ENCODE measurements at places on chromosomes 7 and 10. TPM values are rescaled to one million over a fixed set of nuclear protein-coding genes. Genes with fewer than 3 reads are reported as not detected.

Gene JCAD
- total RNA-seq: 1.8 TPM

Gene AUTS2
- total RNA-seq: 39.8 TPM

Gene HMX2
- total RNA-seq: 0.15 TPM

Gene RADIL
- 0.54 TPM for total RNA-seq

Gene BLOC1S2
- total RNA-seq: 21.5 TPM

Gene PNLIPRP2
- 9.1 TPM for total RNA-seq

Gene CASTOR2
- 4.2 TPM for total RNA-seq

GRCh38 chr7:7664291-7664690 is 23.7 kb downstream of the UMAD1 start:
- H3K4me1 ChIP-seq: no peaks in the 10 kb centered on the region
- no peak for DNase-seq
- no peak overlapping the region for H3K27ac ChIP-seq
- no peaks in the 10 kb centered on the region for H3K36me3 ChIP-seq
- H3K4me3 ChIP-seq: no peak overlapping the region

- no peak overlapping the region for H3K4me3 ChIP-seq
- no peak for DNase-seq
- H3K4me1 ChIP-seq: no peaks in the 10 kb centered on the region
- no peak overlapping the region for H3K27ac ChIP-seq
- H3K27me3 ChIP-seq: peaks cover 4% of the 10 kb centered on the region
- no peaks in the 10 kb centered on the region for H3K36me3 ChIP-seq
Measured at GRCh38 chr7:45581271-45581780, 7.2 kb downstream of the ADCY1 start.

DNA sequence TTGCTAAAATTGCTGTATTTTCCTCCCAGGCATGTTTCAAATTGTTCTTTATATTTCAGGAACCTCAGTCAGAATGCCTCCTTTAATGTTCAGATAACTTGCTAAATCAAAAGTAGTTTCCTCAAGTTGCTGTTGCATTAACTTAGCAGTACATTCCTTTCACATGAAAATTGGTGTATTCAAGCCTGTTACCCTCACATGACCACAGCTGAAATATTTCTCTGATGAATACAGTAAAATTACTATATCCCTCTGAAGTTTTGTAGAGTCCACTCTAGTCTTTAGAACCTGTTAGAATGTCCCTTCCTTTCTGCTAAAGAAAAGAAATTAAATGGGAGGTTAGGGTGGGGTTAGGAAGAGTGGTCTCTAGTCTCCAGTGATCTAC is 24.5 kb upstream of the C1GALT1 start:
- no peaks in the 10 kb centered on the region for H3K4me1 ChIP-seq
- no peak for DNase-seq
- H3K27ac ChIP-seq: no peak overlapping the region
- H3K36me3 ChIP-seq: no peaks in the 10 kb centered on the region
- no peak overlapping the region for H3K4me3 ChIP-seq

GRCh38 chr7:130894146-130894908 is 160.3 kb upstream of the KLF14 start:
- no peak overlapping the region for H3K4me3 ChIP-seq
- H3K4me1 ChIP-seq: peaks cover 22% of the 10 kb centered on the region
- no peaks in the 10 kb centered on the region for H3K36me3 ChIP-seq
- H3K27me3 ChIP-seq: no peaks in the 10 kb centered on the region
- peak overlapping the region; percentile 37 for H3K27ac ChIP-seq

- no peaks in the 10 kb centered on the region for H3K27me3 ChIP-seq
- no peak overlapping the region for H3K27ac ChIP-seq
- DNase-seq: no peak
- no peaks in the 10 kb centered on the region for H3K36me3 ChIP-seq
- no peaks in the 10 kb centered on the region for H3K4me1 ChIP-seq
Measured at GRCh38 chr10:91493313-91493712, 83.2 kb downstream of the HECTD2 start.

DNA sequence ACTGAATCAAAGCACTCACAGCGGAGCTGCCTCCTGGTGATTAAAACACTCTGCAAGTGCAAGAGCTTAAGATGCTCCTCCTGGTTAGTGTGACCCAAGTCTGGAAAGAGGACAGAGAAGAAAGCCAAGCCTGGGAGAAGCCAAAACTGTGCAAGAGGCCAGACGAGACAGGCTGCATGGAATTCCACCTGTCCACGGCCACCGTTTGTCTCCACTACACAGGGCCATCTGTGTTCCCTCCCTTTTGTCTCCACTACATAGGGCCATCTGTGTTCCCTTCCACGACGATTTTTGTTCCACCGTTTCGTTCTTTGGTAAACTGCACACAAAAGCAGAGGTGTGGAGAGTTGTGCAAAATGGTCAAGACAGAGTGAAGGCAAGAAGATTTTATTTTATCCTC is 233.0 kb downstream of the DIP2C start:
- DNase-seq: no peak
- H3K4me3 ChIP-seq: no peak overlapping the region
- no peak overlapping the region for H3K27ac ChIP-seq

DNA sequence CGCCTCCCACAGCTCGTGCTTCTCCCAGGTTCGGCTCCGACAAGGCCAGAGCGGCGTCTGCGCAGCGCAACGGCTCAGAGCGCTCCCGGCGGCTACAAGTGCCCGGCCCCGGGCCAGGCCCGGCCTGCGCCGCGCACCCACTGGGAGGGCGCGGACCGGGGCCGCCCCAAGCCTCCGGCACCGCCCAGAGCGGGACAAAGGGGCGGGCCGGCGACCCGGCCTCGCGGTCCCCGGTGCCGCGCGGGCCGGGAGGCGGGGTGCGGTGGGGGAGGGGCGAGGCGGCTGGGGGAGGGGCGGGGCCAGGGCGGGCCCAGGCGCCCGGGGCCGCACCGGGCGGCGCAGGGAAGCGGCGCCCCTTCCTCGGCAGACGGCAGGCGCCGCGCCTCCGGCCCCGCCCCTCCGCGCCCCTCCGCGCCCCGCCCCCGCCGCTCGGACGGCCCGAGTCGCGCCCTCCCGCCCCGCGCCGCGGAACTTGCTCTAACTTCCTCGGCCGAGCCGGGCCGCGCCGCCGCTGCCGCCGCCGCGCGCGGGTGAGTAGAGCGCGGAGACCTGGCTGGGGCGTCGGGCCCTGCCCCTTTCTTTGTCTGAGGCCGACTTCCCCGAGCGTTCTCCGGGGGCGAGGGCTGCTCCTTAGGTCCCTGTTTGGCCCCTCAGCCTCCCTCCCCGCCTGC is at the start of gene TSPAN14:
TSS of gene TSPAN14 (plus strand) at position 469 of the 671 bp plus-strand sequence. CDS start 34,924 bp downstream, outside the sequence.
- peak within 1 kb of the TSS; percentile 91 for H3K4me3 ChIP-seq
- no peaks in the 10 kb centered on the region for H3K27me3 ChIP-seq
- peaks cover 20% of the 10 kb centered on the region for H3K4me1 ChIP-seq
- H3K27ac ChIP-seq: peak within 1 kb of the TSS; percentile 99
- no peaks in the 10 kb centered on the region for H3K36me3 ChIP-seq

DNA sequence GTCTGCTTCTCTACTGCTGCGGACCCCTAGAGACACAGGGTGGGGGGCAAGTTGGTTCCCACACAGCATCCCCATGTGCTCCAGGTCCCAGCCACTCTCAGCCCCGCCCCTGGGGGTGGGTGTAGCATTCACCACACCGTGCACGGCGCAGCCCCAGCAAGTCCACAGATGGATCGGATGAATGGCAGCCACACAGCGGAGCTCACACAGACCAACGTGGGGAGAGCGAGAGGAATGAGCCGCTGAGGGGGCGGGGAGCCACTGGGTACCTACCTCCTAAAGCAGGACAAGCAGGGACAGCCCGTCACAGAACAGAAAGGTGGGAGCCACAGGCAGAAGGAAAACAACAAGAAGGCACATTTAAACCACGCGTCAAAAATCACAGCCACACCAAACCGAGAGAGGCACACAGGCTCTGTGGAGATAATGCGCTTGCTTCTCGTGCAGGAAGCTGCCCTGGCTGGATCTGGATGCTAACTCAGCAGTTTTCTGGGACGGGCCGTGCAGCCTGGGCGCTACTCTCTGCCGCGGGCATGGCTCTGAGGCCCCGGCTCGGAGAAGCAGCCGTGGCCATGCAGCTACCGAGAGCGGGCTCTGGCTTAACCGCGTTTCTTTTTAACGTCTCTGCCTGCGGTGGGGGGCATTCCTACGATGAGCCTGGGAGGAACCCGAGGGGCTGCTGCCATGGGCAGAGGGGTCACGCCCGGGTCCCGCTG is 102.5 kb downstream of the CYTH3 start:
- H3K27ac ChIP-seq: no peak overlapping the region
- DNase-seq: no peak
- no peak overlapping the region for H3K4me3 ChIP-seq
- no peaks in the 10 kb centered on the region for H3K27me3 ChIP-seq

DNA sequence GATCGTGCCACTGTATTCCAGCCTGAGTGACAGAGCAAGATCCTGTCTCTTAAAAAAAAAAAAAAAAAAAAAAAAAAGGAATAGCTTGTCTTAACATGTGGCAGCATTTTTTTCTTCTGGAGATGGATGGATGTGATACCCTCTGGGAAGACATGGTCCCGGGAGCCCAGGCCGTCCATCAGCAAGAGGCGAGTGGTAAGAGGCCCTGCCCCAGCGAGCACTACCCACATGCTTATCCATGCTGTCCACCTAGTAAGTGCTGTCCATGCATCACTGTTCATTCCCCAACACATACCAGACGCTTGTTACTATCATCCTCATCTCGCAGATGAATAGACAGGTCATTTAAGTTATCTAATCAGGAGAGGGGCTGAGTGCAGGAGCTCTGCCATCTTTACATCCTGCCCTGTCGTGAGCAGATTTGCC is 12.9 kb downstream of the ATP6V1F start:
- no peak overlapping the region for H3K4me3 ChIP-seq
- DNase-seq: no peak
- no peaks in the 10 kb centered on the region for H3K4me1 ChIP-seq
- no peaks in the 10 kb centered on the region for H3K36me3 ChIP-seq
- H3K27ac ChIP-seq: no peak overlapping the region

- no peak for DNase-seq
- H3K36me3 ChIP-seq: no peaks in the 10 kb centered on the region
- H3K27ac ChIP-seq: no peak overlapping the region
- no peak overlapping the region for H3K4me3 ChIP-seq
Measured at GRCh38 chr10:97509120-97509680, 10.5 kb downstream of the UBTD1 start.

- no peaks in the 10 kb centered on the region for H3K4me1 ChIP-seq
- H3K4me3 ChIP-seq: no peak overlapping the region
- no peak for DNase-seq
- H3K27ac ChIP-seq: no peak overlapping the region
- no peaks in the 10 kb centered on the region for H3K27me3 ChIP-seq
- H3K36me3 ChIP-seq: no peaks in the 10 kb centered on the region
Measured at GRCh38 chr10:62136931-62137330, 131.7 kb downstream of the RTKN2 start.

- no peaks in the 10 kb centered on the region for H3K27me3 ChIP-seq
- H3K4me3 ChIP-seq: no peak overlapping the region
- H3K36me3 ChIP-seq: no peaks in the 10 kb centered on the region
- no peak overlapping the region for H3K27ac ChIP-seq
Measured at GRCh38 chr7:134083766-134084487, 43.2 kb upstream of the LRGUK start.

- no peak for DNase-seq
- no peaks in the 10 kb centered on the region for H3K36me3 ChIP-seq
- no peaks in the 10 kb centered on the region for H3K4me1 ChIP-seq
- H3K4me3 ChIP-seq: no peak overlapping the region
- no peaks in the 10 kb centered on the region for H3K27me3 ChIP-seq
- no peak overlapping the region for H3K27ac ChIP-seq
Measured at GRCh38 chr10:18723801-18724200, 64.6 kb downstream of the ARL5B start.

- H3K27me3 ChIP-seq: peaks cover 69% of the 10 kb centered on the region
- DNase-seq: peak; percentile 23
- H3K27ac ChIP-seq: peak overlapping the region; percentile 61
- peak overlapping the region; percentile 64 for H3K4me3 ChIP-seq
- H3K4me1 ChIP-seq: peaks cover 21% of the 10 kb centered on the region
Measured at GRCh38 chr7:129778770-129779601, 167.5 kb downstream of the NRF1 start.

GRCh38 chr7:80236681-80237080 is 102.0 kb downstream of the GNAI1 start:
- no peaks in the 10 kb centered on the region for H3K4me1 ChIP-seq
- H3K27ac ChIP-seq: no peak overlapping the region
- H3K36me3 ChIP-seq: no peaks in the 10 kb centered on the region
- no peaks in the 10 kb centered on the region for H3K27me3 ChIP-seq
- DNase-seq: no peak

- H3K27ac ChIP-seq: no peak overlapping the region
- H3K36me3 ChIP-seq: no peaks in the 10 kb centered on the region
- no peaks in the 10 kb centered on the region for H3K4me1 ChIP-seq
- no peak for DNase-seq
Measured at GRCh38 chr7:98669329-98670000, 52.4 kb downstream of the NPTX2 start.

- H3K4me3 ChIP-seq: no peak overlapping the region
- no peaks in the 10 kb centered on the region for H3K27me3 ChIP-seq
- H3K36me3 ChIP-seq: no peaks in the 10 kb centered on the region
- no peak overlapping the region for H3K27ac ChIP-seq
Measured at GRCh38 chr10:12107781-12108180, 21.7 kb upstream of the SEC61A2 start.

- H3K4me1 ChIP-seq: no peaks in the 10 kb centered on the region
- DNase-seq: no peak
- H3K27ac ChIP-seq: no peak overlapping the region
- no peak overlapping the region for H3K4me3 ChIP-seq
- H3K27me3 ChIP-seq: no peaks in the 10 kb centered on the region
- H3K36me3 ChIP-seq: no peaks in the 10 kb centered on the region
Measured at GRCh38 chr7:74025146-74025545, 2.8 kb upstream of the ELN start.

DNA sequence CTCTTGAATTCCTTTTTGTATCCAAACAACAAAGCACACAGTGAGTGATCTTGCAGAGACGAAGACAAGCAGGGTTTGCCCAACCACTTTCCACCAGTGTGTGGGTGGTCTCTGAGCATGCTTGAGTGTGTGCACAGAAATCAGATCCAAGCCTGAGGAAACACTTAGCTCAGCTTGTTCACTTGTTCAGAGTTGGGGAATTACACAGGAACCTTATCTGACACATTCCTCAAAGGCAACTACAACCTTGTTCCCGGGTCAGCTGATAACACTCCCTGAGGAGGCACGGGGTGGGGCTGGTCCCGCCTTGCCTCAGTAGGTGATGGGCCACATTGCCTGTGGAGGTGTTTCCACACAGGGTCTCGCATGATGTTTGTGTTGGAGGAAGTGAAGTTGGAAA is 216.9 kb downstream of the DYNC1I1 start:
- no peaks in the 10 kb centered on the region for H3K27me3 ChIP-seq
- DNase-seq: no peak
- H3K4me3 ChIP-seq: no peak overlapping the region
- H3K27ac ChIP-seq: no peak overlapping the region
- H3K36me3 ChIP-seq: no peaks in the 10 kb centered on the region

All from colonic mucosa (tissue), 4 donors.